Vagina (tissue), 2 donors: ENCODE measurements at places on chromosomes 4 and X.

DNA sequence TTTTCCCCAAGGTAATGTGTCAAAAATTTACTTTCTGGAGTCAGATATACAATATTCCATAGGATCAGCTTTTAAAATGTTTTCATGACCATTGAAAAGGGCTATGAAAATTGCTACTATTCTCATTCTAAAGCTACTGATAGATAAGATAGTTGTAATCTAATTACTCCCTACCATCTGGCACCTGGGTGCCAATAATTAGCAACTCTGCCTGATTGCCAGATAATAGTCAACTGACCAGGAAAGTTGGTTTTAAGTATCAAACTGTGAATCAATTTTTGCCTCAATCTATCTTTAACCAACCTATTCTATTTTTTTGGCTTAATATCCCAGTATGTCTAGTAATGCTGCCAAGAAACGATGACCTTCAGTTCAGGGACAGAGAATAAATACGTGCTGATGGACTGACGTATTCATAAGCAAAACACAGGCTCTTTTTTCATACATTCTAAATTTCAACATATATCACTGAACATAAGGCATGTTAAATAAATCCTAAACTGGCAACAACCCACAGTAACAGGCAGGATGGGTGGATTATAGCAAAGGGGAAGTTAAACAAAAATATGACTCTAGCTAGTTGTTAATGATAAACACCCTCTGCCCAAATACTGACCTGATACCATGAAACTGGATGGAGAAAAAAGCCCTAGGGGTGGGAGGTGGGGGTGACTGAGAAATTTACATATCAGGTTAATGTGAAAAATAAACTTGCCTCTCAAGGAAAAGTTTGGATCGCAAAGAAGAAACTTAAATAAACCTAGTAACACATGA, 18.2 kb downstream of the SH3RF1 start:
- no peak for DNase-seq

DNA sequence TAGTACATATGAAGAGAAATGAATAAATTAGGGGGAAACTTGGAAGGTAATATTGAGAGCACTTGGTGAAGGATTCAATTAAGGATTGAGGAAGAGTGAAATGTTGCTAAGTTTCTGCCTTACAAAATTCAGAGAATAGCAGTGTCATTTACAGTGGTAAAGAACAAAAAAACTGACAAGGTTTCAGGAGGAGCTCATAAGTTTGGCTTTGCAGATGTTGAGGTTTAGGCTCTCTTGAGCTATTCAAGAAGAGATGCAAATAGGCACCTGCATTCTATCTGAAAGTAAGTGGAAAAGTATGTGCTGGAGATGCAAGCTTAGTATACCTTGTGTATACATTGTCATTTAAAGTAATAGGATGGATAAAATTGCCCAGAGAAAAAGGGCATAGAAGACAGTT, 22.3 kb upstream of the EMCN start:
- no peak for DNase-seq

DNA sequence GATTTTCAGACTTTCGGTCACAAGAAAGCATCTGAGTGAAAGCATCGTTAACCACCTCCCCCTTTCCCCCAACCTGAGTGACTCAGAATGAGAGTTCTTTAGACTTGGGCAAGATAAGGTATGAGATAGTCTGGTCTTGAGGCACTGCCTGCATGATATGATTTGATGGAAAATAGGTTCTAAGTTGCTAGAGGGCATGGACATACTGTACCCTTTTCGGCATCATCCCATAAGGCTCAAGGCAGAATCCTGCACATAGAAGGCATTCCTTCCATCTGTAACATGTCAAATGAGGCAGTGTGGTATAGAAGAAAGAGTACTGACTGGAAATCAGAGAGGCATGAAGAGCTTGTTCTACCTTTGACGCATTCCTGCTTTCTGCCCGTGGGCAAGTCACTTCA, 16.8 kb upstream of the AMOT start:
- DNase-seq: no peak

- DNase-seq: no peak
Measured at GRCh38 chrX:11209798-11210414, 83.3 kb upstream of the AMELX start.

DNA sequence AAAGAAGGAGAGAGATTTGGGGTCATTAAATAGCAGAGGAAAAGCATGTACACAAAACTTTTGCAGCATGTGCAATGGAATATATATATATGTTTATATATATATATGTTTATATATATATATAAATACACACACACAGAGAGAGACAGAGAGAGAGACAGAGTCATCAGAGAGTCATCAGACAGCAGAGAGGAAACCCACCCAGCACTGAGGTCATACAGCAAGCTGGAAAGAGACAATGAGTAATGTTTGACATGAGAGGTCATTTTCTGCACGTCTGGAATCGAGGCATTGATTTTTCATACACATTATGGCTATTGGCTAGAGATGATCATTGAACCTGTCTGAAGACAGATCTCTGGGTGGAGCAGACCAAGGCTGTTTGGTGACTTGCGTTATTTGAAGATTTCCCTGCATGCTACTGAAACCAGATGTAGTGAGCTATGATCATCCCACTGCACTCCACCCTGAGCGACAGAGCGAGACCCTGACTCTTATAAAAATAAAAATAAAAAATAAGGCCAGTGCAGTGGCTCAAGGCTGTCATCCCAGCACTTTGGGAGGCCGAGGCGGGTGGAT, 48.8 kb upstream of the SHOX start:
- no peak for DNase-seq

- DNase-seq: no peak
Measured at GRCh38 chr4:958314-958665, 15.1 kb downstream of the DGKQ start.

GRCh38 chr4:16217300-16218051, 8.8 kb downstream of the TAPT1 start:
- DNase-seq: no peak

- no peak for DNase-seq
Measured at GRCh38 chr4:48194971-48195370, 60.9 kb upstream of the TXK start.

- DNase-seq: no peak
Measured at GRCh38 chr4:87399148-87399547, 8.2 kb upstream of the HSD17B11 start.

- DNase-seq: no peak
Measured at GRCh38 chr4:150348079-150348478, 233.9 kb upstream of the MAB21L2 start.

DNA sequence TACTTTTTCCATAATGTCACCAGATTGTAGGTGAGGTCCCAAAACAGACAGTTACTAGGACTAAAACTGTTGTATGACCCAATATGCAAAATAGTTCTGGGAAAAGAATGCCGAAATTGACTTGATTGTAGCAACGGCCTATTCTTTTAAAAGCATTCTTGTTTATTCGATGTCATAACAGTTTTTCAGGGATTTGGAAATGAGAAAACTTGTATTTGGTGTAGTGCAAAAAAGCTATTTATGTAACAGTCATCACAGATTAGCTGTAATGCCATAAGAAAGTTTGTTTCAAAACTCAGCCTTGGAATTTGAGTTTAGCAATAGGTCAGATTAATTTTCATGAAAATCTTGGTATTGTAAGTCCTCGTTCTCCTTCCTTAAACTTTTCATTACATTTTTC, 69.2 kb upstream of the DIAPH2 start:
- no peak for DNase-seq

GRCh38 chr4:101669138-101669831, 121.2 kb upstream of the BANK1 start:
- DNase-seq: no peak

GRCh38 chrX:49209434-49210251, 9.7 kb upstream of the SYP start:
- DNase-seq: no peak

- DNase-seq: no peak
Measured at GRCh38 chr4:680928-681645, 6.7 kb downstream of the MYL5 start.

- no peak for DNase-seq
Measured at GRCh38 chr4:156169011-156169410, 215.3 kb upstream of the CTSO start.

DNA sequence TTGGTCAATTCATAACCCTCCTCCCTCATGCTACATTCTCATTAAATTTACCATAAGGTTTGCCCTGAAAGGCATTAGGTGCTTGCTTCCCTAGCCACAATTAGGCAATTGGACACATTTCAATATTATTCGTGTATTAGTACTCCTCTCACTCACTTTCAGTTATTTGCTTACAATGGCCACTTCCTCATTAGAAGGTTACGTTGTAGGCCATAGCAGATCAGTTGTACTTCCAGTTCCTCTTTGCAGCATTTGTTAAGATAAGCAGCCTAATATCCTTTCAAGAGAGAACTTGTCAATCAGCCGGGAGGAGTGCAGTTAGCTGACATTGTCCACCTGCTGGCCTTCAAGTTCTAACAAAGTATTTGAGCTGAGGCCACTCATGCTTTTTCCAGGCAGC, 1017.2 kb downstream of the PCDH7 start:
- DNase-seq: no peak

DNA sequence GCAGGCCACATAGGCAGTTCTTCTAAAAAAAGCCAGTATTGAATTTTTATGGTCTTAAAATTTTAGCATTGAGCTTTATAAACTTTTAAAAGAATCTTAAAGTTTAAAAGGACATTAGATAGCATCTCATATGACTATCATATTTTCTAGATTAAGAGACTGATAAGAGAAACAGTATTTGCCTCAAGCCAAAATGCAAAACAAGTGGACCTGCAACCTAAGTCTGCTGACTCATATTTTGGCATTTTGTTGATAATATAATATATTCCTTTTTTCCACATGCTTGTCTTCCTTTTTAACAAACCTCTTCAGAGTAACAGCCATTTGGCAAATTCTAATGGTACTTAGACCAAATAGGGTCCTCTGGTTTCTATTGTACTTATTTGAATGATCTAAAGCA, 328.5 kb upstream of the GALNTL6 start:
- DNase-seq: no peak

- DNase-seq: no peak
Measured at GRCh38 chrX:154490414-154491083, at the start of gene SLC10A3. TSS of gene SLC10A3 (minus strand) at chrX:154490629. CDS start at chrX:154488940, 1,689 bp downstream.

DNA sequence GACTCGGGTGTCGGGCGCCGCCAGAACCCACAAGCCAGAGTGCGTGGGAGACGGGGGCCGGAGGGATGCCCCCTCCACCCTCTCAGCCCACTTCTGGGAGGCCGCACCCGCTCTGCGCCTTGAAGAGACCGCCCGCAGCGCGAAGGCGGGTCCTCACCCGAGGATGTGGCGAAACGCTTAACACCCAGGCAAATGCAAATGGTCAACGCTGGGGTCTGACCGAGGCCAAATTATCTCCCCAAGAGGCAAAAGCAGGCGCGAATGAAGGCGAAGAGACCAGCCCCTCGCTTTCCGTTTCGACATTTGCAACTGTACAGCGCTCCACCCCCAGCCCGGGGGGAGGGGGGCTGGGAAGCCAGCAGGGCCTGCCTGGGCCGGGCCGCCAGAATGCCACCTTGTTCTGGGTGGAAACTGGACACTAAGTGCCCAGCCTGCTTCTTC, 137.7 kb upstream of the ZIC3 start:
- DNase-seq: no peak

DNA sequence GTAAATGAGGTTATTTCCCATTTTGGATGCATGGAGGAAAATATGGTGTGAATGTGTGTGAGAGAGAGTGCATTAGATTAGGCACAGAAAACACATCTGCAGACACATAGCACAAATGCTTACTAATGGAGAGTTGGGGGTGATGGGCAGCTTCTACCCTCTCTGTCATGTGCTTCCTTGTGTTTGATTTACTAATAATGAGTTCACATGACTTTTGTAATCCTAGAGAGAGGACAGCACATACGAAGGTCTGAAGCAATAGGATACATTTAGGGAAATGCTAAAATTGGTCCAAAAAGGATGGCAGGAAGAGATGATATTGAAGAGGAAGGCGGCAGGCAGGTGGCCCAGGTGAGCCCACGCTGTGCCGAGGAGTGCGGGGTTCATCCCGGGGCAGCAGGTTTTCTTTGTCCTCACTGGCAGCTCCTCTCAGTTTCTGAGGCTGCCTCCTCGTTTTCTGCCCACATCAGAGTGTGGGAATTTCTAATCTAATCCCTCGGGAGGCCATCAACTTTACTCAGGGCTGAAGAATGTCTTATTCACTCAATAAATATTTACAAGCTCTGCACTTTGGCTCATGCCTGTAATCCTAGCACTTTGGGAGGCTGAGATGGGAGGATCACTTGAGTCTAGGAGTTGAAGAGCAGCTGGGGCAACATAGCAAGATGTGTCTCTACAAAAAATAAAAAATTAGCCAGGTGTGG, 15.9 kb upstream of the MAP9 start:
- no peak for DNase-seq

GRCh38 chrX:133530960-133531359, 115.7 kb upstream of the GPC4 start:
- no peak for DNase-seq

DNA sequence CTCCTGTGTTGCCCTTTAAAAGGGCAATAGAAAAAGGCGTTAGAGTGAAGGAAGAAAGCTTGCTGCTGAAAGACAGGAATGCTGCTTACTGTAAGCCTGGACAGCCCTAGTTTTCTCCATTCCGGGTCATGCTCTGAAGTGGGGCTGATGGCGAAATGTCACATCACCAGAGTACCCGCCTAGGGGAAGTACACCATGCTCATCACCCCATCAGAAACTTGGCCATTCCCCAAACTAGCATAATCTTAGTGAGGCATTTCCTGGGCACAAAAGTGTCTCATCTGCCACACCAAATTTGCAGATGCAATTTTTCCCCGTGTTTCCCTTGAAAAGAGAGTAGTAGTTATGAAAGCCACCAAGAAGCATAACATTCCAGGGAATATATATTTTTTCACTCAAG, 47.8 kb upstream of the CAMK2D start:
- no peak for DNase-seq

DNA sequence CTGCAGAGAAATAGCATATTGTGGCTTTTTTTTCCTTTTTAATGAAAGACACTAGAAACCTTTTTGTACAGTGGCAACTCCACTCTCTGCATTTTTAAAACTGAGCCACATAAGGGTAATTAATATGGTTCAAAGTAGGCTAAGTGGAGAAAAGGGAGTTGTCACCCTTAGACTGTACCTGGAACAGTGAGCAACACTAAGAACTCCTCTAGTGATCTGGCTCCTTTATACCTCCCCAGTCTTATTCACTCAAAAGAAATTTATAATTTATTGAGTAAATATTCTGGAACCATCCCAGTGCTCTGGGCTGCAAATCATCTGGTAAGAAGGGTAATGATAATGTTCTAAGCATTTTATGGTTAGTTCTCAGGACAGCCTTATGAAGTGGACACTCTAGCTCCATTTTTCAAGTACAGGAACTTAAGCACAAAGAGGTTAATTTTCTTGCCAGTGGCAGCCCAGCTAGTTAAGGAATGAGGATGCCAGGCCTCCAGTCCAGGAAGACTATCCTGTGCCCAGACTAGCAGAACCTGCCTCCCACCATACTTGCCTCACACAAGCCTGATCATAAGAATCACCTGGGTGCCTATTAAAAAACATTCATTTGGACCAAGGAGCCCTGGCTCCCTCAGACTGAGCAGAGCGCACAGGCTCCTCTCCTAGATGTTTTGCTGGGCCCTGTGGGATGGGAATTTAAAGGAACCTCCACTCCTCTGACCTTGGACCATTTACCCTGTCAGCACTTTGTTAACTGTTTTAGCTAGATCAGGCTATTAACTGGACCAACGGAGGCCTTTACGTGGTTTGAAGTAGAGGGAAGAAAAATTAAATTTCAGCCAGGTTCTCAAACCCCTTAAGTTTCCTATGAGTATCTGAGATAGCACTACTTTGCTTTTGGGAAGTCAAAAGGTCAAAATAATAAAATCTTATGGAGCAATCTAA, 102.6 kb downstream of the PDE5A start:
- no peak for DNase-seq
